ENCODE measurements at places on chromosomes 5 and 9.

DNA sequence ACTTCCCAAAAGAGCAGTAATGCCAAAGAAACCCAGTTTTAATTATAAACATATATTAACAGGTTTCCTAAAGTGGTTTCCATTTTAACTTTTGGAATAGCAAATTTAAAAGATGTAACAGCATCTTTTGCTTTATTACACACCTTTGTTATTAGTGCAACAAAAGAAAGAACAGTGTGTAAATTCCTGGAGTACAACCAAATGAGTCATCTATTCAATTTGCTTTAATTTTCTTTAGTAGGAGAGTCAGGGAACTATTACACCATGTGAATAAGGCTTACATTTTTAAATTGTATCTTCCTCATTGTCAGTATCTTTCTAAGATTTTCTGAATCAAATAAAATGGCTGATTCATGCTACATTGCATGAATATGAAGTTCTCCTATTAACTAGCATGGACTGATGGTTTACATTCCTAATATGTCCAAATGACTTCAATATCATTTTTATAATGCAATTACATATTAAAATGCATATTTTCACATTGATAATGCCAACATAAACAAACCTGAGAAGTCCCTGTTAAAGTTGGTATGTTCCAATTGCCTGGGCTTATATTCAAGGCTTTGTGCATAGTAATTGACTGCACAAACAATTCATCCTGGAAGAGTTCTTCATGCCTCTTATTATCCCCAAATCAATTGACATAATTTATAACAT, 22.5 kb downstream of the EDIL3 start:
- DNase-seq, result no peak

DNA sequence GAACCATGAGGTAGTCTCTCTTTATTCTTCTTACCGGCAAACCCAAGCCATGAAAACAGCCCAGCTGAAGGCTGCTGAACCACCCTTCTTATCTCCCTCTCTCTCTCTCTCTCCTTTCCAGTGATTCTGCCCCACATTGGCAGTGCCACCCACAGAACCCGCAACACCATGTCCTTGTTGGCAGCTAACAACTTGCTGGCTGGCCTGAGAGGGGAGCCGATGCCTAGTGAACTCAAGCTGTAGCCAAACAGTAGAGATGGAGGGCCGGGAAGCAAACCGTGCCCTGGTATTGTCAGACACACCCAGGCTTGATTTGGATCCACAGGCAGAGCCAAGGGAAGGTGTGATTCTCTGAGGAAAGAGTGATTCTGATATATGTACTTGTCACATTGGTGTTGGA, 14.0 kb downstream of the GRHPR start:
- DNase-seq, result no peak

GRCh38 chr5:149775785-149776184, 45.7 kb downstream of the PPARGC1B start:
- no peak for DNase-seq

DNA sequence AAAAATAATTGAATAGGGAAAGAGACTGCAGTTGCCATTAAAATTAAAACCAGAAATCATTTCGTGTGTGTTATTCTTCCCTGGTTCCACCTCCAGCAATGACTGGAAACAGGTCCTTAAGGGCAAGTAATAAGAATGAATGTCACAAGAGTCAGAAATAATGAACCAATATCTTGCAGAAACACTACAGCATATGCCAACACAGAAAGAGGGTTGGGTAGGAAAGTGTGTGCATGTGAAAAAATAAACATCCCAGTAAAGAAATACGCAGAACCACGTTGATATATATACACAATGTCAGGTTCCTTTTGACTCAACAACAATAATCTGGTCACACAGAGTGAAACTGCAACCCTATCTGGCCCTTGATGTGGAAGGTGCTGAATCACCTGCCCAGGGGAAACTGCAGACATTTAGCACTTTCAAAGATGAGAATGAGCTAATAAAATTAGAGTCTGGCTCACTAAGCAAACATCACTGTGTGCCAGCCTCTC, 15.0 kb downstream of the HMHB1 start:
- DNase-seq, result peak; percentile 6

GRCh38 chr5:66718374-66719002, 122.3 kb downstream of the MAST4 start:
- DNase-seq, result no peak

GRCh38 chr9:132238992-132239391, 77.1 kb downstream of the NTNG2 start:
- no peak for DNase-seq

DNA sequence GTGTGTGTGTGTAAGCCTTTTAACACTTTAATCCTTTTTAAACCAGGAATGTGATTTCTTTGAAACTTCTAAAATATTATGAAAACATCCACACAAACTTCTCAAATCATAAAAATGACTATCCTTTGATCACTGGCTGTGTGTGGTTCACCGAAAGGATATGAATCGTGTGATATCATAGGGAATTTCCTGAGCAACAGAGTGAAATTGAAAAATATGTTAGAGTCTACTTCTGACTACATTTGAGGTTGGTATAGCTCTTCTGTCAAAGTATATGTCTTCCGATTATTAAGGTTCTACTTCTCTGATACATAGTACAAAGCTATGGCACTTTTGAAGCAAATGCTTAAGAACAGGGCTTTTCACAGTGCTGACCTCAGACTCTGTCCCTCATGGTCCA, 40.3 kb downstream of the RGMB start:
- no peak for DNase-seq

GRCh38 chr9:108254236-108254635, 601.5 kb downstream of the ACTL7B start:
- DNase-seq, result no peak

- no peak for DNase-seq
Observed at GRCh38 chr9:106637486-106637885, 225.5 kb upstream of the ZNF462 start.

- DNase-seq, result no peak
Observed at GRCh38 chr5:10786835-10787234, 25.8 kb upstream of the DAP start.

DNA sequence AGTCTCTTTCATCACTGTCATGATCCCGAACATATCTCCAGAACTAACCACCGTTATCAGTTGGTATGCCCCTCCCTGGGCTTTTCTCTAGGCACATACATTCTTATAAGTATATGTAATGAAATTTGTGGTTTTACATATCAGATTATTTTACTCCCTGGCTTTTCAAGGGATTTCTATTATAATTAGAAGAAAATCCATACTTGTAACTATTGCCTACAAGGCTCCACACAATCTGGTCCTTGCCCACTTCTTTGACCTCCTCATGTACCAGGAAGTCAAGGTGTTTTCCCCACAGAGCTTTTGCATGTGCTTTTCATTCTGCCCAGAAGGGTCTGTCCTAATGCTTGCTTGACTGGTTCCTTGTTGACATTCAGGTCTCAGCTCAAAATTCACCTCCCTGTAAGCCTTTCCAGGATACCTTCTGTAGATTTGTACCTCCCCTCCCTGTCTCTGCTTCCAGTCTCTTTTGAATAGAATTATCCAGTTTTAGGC, 33.6 kb upstream of the HSD17B4 start:
- DNase-seq, result no peak

DNA sequence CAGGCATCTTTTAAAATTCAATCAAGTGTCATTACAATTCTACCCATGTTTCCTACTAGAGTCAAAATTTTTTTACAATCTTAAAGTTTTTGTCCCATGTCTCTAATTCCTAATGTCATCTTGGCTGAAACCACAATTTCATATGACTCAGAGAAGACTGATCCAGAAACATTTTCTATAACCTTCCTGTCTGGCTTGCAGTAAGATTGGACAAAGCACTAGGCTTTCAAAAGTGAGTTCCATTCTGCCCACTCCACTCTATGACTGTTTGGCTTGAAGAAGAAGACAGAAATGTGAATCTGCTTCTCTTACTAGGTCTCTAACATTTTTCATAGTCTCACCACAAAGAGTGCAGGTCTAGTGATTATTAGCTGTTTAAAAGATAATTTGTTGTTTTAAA, 88.8 kb downstream of the NR3C1 start:
- no peak for DNase-seq

DNA sequence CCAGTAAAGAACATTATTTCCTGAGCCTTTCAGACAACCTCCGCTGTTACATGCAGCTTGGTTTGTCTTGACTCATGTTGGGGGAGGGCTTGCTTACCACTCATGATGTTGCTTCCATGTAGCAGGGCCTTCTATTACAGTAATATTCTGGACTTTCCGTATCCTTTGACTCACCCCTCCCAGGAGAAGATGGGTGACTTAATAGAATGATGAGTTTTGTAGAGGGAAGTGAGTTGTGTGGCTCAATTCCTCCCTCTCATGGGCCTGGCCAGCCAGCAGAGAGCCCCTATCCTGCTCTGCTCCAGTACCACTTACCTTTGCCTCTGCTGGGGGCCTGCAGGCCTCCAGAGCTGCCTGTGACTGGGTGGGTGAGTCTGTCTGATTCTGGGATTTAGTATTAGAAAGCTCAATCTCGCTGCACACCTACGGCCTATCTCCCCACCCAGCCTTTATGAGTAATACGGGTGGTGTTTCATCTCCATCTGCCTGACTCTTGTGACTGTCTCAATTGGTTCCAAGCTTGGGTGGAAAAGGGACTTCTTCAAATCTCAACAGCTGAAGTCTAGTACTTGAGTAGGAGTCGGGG, 52.6 kb upstream of the KLF9 start:
- DNase-seq, result peak; percentile 19

GRCh38 chr9:111983484-111983908, 86.9 kb downstream of the UGCG start:
- DNase-seq, result no peak

- no peak for DNase-seq
Observed at GRCh38 chr5:102858808-102859207, 103.7 kb downstream of the PAM start.

DNA sequence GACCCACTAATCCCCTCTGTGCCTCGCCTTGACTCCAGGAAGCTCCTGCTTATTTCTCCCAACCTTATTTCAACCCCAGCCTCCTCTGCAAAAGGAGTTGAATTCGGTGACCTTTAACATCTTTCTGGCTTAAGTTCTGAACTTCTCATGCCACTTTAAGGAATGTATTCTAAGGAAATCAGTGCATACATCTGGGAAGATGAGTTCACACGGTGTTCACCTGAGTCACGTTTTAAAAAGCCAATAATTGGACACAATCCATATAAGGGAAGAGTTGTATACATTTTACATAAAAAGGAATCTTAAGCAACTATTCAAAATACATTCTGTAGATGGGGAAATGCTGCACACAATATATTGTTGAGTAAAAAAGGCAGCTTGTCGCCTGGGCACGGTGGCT, 33.2 kb downstream of the FAT2 start:
- no peak for DNase-seq

DNA sequence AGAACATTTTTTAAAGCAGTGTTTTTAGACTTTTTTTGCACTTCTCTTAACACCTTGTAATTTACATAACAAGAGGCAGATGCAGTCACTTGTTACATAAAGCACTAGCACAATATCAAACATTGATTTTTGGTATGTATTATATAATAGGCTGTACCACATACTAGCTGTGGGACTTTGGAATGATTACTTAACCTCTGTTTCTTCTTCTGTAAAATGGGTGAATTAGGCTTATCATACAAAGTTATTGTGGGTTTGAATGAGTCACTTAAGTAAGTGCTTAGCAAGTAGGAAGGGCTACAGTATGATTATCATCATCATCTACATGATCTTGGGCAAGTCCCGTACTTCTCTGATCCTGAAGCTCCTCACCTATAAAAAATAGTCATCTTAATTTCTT, 2.1 kb downstream of the FAM81B start:
- no peak for DNase-seq

DNA sequence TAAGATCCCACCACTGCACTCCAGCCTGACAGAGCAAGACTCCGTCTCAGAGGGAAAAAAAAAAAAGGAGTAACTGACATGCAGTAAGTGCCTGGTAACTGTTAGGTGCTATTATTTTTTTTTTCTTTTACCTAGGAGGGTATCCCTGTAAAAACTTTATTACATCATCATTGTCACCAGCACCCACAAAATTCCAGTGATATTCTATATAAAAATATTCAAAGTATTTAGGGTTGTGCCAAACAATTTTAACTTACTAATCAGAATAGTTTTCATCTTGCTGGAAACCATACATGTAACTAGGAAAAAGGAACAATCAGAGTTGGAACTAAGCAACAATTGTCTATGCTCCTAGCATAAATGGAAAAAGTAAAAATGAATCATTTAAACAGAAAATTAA, 112.4 kb downstream of the SSBP2 start:
- no peak for DNase-seq

- no peak for DNase-seq
Observed at GRCh38 chr5:132260051-132260450, 2.6 kb downstream of the PDLIM4 start.

GRCh38 chr9:23606107-23606506, 219.9 kb downstream of the ELAVL2 start:
- no peak for DNase-seq

DNA sequence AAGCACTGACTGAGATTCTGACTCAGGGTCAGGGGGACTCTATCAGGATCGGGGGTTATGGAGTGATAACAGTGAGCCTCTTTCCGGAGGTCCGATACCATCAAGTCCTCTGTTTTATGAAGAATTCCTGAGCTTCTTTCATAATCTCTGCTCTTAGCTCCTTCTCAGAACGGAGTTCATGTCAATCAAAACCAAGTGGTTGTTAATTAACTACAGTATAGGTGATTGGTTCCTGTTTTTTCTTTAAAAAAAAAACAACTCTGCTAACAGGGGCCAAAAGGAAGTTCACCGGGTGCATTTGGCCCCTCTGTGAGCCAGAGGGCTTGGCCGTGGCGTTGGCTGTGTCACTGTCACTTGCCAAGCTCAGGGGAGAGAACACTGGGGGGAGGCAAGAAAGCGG, 4.0 kb downstream of the GFI1B start:
- no peak for DNase-seq

GRCh38 chr5:6739603-6740002, 26.4 kb downstream of the TENT4A start:
- no peak for DNase-seq
